ENCODE measurements at places on chromosomes 12 and 14. TPM values are rescaled to one million over a fixed set of nuclear protein-coding genes. Genes with fewer than 3 reads are reported as not detected.

ANKRD33 gene
- total RNA-seq: not detected

- no peak overlapping the region for H3K4me3 ChIP-seq
- no peak for DNase-seq
- H3K4me1 ChIP-seq: no peaks in the 10 kb centered on the region
- H3K27ac ChIP-seq: no peak overlapping the region
- H3K36me3 ChIP-seq: no peaks in the 10 kb centered on the region
Observed at GRCh38 chr12:93614917-93615596, 42.6 kb downstream of the SOCS2 start.

GRCh38 chr12:118549510-118549980 lies 173.2 kb downstream of the SUDS3 start:
- H3K36me3 ChIP-seq: no peaks in the 10 kb centered on the region
- no peaks in the 10 kb centered on the region for H3K4me1 ChIP-seq
- no peak overlapping the region for H3K4me3 ChIP-seq
- peaks cover 3% of the 10 kb centered on the region for H3K27me3 ChIP-seq

FAM90A1 gene
- 0.40 TPM for total RNA-seq

DNA sequence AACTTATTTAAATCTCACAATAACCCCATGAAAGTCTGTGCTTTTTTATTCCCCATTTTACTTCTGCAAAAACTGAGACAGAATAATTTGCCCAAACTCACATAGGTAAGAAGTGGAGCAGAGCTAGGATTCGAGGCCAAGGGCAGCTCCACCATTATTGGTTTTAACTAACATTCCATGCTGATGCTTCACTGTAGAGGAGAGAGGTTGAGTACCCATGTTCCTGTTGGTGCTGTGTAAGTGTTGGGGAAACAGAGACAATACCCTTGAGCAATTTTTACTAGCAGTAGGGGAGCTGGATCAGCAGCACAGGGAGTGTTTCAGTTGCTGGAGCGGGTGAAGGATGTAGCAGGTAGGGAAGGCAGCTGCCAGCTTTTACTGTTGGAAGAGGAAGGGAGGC lies 21.1 kb downstream of the RASSF8 start:
- H3K4me1 ChIP-seq: no peaks in the 10 kb centered on the region
- peaks cover 20% of the 10 kb centered on the region for H3K27me3 ChIP-seq
- DNase-seq: no peak
- no peak overlapping the region for H3K4me3 ChIP-seq

- no peak overlapping the region for H3K27ac ChIP-seq
- H3K4me1 ChIP-seq: peaks cover 7% of the 10 kb centered on the region
- H3K27me3 ChIP-seq: no peaks in the 10 kb centered on the region
- H3K4me3 ChIP-seq: no peak overlapping the region
- DNase-seq: no peak
Observed at GRCh38 chr14:35261774-35262173, 30.4 kb upstream of the PSMA6 start.

PTPN6 gene
- 457 TPM for total RNA-seq

DNA sequence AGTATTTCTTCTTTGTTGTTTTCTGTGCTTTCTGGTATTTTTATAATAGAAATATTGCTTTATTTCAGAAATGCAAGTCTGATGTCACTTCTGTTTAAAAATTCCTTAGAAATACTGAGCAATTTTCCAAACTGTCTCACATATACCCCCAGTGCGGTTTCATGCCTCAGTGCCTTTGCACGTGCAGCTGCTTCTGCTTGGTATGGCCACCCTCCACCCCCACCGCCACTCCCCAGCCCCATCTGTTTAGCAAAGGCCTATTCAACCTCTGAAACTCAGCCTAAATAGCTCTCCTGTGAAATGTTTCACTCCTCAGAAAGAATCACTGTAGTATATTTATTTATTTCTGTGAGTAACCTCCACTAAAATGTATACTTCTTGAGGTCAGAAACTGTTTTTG lies 52.3 kb downstream of the PPM1H start:
- H3K4me1 ChIP-seq: no peaks in the 10 kb centered on the region
- H3K27ac ChIP-seq: no peak overlapping the region
- no peaks in the 10 kb centered on the region for H3K36me3 ChIP-seq
- no peak for DNase-seq
- H3K4me3 ChIP-seq: no peak overlapping the region

- no peak overlapping the region for H3K4me3 ChIP-seq
- no peak for DNase-seq
- H3K27ac ChIP-seq: no peak overlapping the region
- H3K4me1 ChIP-seq: peaks cover 6% of the 10 kb centered on the region
- no peaks in the 10 kb centered on the region for H3K36me3 ChIP-seq
Observed at GRCh38 chr14:104741803-104742251, 11.1 kb upstream of the SIVA1 start.

DNA sequence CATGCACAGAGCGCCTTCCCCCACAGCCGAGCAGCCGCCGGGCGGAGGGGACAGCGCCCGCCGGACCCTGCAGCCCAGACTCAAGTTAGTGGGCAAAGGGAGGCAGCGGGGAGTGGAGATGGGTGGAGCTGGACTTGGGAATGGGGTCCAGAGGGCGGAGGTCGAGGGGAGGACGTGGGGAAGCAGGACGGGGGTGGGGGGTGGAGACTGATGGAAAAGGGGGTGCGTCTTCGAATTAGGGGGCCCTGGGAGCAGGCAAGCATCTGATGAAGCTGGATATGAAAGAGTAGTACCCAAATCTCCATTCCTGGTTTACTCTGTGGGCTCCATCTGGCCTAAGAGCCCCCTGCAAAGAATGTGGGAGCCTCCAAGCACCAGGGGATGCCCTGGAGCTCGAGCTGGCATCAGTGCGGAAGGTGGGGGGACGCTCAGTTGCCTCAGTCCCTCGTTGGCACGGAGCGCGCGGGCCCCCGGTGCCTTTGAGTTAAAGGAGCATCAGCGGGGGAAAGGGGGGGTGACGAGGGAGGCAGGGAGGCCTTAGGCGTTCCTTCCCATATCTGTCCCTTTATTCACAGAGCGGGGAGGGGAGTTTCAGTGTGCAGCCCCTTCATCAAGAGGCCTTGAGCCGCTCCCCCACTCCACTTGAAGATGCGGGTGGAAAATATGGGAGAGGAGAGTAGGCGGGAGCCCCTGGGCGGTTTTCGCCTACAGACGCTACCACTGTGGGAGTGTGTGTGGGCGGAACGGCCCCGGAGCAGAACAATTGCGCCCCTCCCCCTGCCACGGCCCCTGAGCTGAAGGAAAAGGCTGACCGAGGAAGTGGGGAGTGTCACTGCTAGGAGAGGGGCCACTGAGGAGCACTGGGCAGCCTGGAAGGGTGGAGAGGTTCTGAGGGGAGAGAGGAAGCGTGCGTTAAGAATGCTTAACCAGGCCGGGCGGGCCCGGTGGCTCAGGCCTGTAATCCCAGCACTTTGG lies 644 bp downstream of the NAB2 start:
- peaks cover 42% of the 10 kb centered on the region for H3K36me3 ChIP-seq
- peak; percentile 70 for DNase-seq
- H3K27me3 ChIP-seq: no peaks in the 10 kb centered on the region

- H3K27ac ChIP-seq: no peak overlapping the region
- peaks cover 24% of the 10 kb centered on the region for H3K27me3 ChIP-seq
- DNase-seq: no peak
Observed at GRCh38 chr12:101552277-101552676, 42.5 kb upstream of the MYBPC1 start.

TAS2R14 gene
- 0.68 TPM for total RNA-seq

GRCh38 chr12:13293096-13293495 lies 96.6 kb downstream of the EMP1 start:
- DNase-seq: no peak
- no peaks in the 10 kb centered on the region for H3K27me3 ChIP-seq
- H3K4me3 ChIP-seq: no peak overlapping the region
- H3K36me3 ChIP-seq: no peaks in the 10 kb centered on the region
- H3K4me1 ChIP-seq: no peaks in the 10 kb centered on the region
- H3K27ac ChIP-seq: no peak overlapping the region

KRT80 gene
- not detected for total RNA-seq

- no peak overlapping the region for H3K4me3 ChIP-seq
- peak overlapping the region; percentile 74 for H3K27ac ChIP-seq
- peaks cover 67% of the 10 kb centered on the region for H3K4me1 ChIP-seq
- H3K36me3 ChIP-seq: peaks cover 75% of the 10 kb centered on the region
- no peak for DNase-seq
Observed at GRCh38 chr14:92563359-92563758, 49.8 kb downstream of the RIN3 start.

FGD4 gene
- 0.34 TPM for total RNA-seq

IL26 gene
- 0.21 TPM for total RNA-seq

SAMD15 gene
- total RNA-seq: 0.34 TPM

BCL11B gene
- 40.3 TPM for total RNA-seq

VAMP1 gene
- total RNA-seq: 34.8 TPM

- H3K4me3 ChIP-seq: no peak overlapping the region
- no peak overlapping the region for H3K27ac ChIP-seq
- no peaks in the 10 kb centered on the region for H3K27me3 ChIP-seq
- no peaks in the 10 kb centered on the region for H3K36me3 ChIP-seq
Observed at GRCh38 chr12:115064296-115064695, 380.3 kb upstream of the TBX3 start.

GRCh38 chr12:50715174-50715573 lies 48.7 kb upstream of the ATF1 start:
- peaks cover 3% of the 10 kb centered on the region for H3K36me3 ChIP-seq
- H3K27me3 ChIP-seq: no peaks in the 10 kb centered on the region
- no peak overlapping the region for H3K4me3 ChIP-seq
- H3K4me1 ChIP-seq: no peaks in the 10 kb centered on the region

GRCh38 chr12:15629108-15629507 lies 160.1 kb downstream of the EPS8 start:
- DNase-seq: no peak
- H3K36me3 ChIP-seq: no peaks in the 10 kb centered on the region
- no peak overlapping the region for H3K27ac ChIP-seq
- peaks cover 3% of the 10 kb centered on the region for H3K4me1 ChIP-seq

GRCh38 chr12:94592080-94592479 lies 58.3 kb downstream of the TMCC3 start:
- H3K27me3 ChIP-seq: no peaks in the 10 kb centered on the region
- no peaks in the 10 kb centered on the region for H3K36me3 ChIP-seq
- no peak overlapping the region for H3K27ac ChIP-seq
- H3K4me1 ChIP-seq: no peaks in the 10 kb centered on the region
- DNase-seq: no peak

DNA sequence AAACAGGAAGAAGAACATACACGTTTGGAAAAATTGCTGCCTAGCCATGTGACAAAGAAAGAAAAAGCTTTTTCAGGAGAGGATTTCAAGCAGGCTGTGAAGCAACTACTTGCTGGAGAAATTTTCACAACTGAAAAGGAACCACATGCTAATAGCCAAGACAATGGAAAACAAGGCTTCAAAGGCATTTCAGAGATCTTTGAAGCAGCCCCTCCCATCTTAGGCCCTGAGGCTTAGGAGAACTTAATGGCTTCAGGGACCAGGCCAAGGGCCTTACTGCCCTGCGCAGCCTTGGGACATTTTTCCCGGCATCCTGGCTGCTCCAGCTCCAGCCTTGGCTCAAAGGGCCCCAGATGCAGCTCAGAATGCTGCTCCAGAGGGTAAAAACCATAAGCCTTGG lies 255.9 kb upstream of the ARID2 start:
- H3K36me3 ChIP-seq: no peaks in the 10 kb centered on the region
- H3K4me1 ChIP-seq: peaks cover 17% of the 10 kb centered on the region
- DNase-seq: no peak
- H3K4me3 ChIP-seq: no peak overlapping the region

DNA sequence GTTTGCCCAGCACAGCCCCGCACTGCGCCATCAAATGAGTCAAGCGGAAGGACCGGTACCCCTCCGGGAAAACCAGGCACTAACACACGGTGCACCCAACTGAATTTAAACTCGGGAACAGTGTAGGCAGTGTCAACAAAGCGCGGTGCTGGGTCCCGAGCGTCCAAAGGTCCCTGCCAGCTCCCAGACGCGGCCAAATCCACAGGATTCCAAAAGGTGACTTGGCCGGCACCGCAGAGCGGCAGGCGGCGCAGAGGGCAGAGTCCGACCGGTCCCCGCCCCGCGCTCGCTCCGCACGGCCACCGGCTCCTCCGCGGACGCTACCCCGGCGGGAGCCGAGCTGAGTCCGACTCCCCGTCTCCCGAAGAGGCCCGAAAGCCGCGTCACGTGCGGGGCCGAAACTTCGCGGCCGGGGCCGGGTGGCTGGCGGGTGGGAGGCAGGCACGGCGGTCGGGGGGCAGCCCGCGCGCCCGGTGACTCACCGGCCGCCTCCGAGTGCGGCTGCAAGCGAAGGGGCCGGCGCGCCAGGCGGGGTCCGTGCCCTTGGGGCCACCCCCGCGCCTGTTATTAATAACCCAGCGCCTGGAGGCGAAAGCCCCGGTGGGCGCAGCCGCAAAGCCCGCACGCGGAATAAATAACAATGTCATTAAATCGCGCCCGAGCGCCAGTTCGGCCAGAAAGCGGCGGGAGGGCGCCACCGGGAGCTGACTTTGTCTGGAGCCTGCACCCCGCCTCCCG lies 863 bp downstream of the DENND5B start:
- peaks cover 9% of the 10 kb centered on the region for H3K4me1 ChIP-seq
- peaks cover 5% of the 10 kb centered on the region for H3K36me3 ChIP-seq
- H3K27me3 ChIP-seq: peaks cover 55% of the 10 kb centered on the region
- DNase-seq: peak; percentile 52
- H3K27ac ChIP-seq: peak overlapping the region; percentile 6

PAX9 gene
- total RNA-seq: not detected

DNA sequence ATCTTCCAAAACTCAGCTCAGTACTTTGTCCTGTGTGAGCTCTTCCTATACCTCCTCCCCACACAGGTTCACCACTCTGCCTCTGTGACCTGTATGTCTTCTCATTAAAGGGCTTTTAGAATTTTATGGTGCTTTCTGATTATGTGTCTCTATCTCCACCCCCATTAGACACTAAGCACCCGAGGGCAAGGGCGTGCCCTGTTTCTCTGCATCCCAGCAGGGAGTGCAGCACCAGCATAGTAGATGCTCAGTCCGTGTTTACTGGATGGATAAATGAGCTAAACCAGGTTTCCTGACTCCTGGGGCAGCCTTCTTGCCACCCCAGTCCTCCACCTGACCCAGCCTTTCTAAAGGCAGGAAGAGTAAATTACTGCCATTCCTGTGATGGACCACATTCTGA lies 333.8 kb downstream of the CACNA1C start:
- H3K27me3 ChIP-seq: no peaks in the 10 kb centered on the region
- no peak overlapping the region for H3K4me3 ChIP-seq
- no peaks in the 10 kb centered on the region for H3K36me3 ChIP-seq
- no peaks in the 10 kb centered on the region for H3K4me1 ChIP-seq

DNA sequence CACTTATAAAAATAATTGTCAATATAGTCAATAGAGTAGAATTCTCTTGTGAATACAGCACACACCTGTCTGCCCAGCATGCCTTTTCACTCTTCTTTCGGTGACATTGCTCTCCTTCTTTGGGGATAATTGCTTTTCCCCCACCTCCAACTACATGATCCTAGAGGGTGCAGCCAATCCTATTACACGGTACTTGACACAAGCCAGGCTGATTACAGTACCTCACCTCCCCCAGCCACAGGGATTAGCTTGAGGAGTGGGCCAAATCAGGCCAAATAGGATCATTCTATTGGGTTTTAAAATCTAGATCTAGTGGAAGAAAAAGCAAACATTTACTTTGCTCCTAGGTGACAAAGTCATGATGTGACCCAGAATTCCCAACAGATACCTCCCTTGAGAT lies 16.8 kb upstream of the NFYB start:
- peaks cover 7% of the 10 kb centered on the region for H3K4me1 ChIP-seq
- DNase-seq: no peak
- H3K36me3 ChIP-seq: no peaks in the 10 kb centered on the region
- no peak overlapping the region for H3K27ac ChIP-seq
- no peaks in the 10 kb centered on the region for H3K27me3 ChIP-seq

PROX2 gene
- 1.5 TPM for total RNA-seq

Measured in activated naive CD8-positive, alpha-beta T cell treated with anti-CD3 and anti-CD28 coated beads for 36 hours (primary cell).